NB4 (cell line): ENCODE measurements at places on chromosomes 13 and 19.
A peak's percentile ranks its signal among the peaks of the same experiment; 100 is the strongest.

DNA sequence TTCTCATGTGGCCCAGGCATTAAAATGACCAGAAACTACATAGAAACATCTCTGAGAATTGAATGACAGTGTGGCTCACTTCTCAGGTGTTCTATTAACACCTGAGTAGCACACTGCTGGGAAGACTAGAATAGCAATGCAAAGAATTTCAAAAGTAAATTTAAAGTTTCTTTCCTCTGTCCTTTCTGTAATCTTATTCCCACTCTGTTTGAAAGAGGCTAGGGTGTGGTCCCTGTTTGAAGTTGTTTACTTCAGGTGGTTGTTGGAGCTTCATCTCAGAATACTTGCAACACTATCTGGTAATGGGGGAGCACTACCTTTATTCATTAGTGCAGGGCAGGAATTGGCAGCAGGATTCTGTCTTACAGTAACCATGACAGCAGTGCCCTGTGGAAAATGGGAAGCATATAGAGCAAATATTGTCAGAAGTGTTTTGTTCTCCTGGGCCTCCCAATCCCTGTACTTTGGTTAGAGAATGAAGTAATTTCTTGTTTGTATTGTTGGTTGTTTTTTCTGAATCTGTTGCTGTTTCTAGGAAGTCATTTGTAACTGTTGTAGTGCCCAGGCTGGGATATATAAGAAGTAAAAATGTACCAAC is 1210.2 kb upstream of the ATXN8OS start:
- DNase-seq: no peak

GRCh38 chr19:10116085-10116865 is 3.4 kb downstream of the EIF3G start:
- DNase-seq: no peak

DNA sequence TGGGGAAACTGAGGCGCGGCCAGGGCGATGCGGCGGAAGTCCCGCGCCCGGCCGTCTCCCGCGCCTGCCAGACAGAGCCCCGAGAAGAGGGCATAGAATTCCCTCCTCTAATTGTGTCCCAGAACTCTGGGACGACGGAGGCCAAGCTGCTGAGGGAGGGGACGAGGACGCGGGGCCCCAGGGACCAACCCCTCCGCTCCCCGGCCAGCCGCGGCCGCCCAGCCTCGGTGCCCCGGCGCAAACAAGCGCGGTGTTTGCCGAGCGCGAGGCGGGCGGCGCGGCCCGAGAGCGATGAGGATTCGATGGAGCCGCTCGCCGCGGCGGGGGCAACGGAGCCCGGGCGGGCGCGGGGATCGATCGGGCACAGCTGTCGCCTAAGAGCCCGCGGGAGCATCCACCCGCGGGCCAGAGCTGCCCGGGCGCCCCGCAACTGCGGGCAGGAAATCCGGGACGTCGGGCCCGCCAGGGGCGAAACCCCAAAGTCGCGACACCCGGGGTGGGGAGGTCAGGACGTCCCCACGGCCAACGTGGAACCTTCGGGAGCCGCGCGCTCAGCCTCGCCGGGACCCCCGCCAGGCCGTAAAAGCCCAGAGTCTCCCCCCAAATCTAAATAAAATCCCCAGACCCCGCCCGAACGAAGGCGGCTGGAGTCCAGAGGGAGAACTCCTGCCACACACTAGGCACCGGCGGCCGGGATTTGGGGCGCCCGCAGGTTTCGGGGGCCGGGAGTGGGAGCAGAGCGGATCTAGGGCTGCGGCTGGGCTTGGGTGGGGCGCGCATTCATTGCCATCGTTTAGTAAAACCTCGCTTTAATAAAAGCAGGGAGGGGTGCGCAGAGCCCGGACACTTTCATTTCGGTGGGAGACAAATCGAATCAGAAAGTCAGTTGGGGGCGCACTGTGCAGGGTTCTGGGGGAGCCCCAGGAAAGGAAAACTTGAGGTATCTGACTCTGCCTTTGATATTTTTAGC is 3.6 kb upstream of the ONECUT3 start:
- no peak for DNase-seq

DNA sequence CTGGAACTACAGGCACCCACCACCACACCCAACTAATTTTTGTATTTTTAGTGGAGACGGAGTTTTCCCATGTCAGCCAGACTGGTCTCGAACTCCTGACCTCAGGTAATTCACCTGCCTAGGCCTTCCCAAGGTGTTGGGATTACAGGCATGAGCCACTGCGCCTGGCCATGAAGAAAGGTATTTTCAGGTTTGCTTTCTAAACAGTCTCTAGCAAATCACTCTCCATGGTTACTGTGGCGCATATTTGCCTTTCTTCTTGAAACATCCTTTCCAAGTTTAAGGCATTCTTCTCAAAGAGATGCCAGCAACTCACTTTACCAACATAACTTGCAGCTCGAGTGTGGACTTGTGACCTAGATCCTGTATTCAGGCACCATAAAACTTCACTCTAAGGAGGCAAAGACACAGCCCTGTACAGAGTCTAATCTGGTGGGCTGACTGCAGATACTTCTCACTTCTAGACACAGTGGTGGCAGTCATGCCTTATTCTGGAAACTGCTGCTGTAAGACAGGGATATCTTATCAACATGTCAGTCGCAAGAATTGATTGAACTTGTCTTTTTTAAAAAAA is 461.4 kb upstream of the TSHZ3 start:
- no peak for DNase-seq

- peak; percentile 21 for DNase-seq
These were observed 1.5 kb downstream of the FNDC3A start for GRCh38 chr13:48977286-48977625.

DNA sequence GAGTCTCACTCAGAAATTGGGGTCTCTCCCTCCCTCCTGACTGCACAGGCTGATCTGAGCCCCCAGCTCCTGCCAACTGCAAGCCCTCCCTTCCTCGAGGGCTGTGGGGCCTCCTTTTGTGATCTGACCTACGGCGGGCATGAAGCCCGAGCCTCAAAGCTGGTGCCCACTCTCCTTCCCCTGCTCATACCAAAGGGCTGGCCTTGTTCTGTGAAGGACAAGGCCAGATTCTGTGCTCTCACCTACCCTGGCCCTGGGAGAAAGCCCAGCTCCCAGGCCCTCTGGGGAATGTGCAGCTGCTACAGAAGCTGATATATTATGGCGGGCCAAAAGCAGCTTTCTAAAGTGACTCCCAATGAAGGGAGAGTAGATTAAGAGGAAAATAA is 9.0 kb upstream of the ECH1 start:
- no peak for DNase-seq

DNA sequence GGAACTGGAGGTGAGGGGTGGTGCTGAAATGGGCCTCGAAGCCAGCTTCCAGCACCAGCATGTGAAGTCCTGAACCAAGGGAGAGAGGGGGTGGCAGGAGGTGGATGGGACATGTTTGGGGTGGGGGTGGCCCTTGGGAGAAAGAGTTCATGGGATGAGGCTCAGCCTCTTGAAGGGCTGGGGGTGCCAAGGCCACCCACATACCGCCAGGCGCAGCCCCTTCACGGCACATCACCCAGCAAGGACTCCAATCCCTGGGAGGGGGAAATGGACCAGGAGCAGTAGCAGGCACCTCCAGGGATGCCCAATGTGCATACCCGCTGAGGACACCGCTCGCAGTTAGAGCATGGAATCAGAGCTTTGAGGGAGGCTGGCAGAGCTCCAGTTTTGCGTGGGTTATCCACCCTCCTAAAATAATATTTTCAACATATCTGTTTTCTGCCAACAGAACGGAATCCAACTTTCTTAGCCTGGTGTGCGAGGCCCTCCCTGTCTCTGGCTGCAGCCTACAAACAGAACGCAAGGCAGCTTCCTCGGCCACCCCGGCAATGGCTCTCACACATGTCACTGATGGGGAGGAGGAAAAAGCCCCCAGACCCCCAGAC is 140.5 kb upstream of the VSTM2B start:
- no peak for DNase-seq

GRCh38 chr19:52694921-52695320 is 39.9 kb downstream of the ZNF611 start:
- DNase-seq: no peak

DNA sequence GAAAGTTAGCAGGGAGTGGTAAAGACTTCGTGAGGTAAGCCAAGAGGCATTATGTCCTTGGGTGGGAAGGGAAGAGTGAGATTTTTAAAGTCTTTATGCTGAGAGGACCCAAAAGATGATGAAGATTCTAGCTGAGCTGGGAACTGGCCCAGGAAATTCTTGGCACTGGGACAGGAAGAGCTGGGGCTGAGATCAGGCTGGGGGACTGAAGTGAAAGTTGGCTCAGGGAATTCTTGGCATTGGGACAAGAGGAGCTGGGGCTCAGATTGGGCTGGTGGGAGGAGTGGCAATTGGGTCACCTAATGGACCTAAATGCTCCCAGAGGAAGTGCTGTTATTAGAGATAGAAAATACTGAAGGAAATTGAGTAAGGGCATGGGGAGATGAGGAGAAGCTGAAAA is 8.8 kb downstream of the SCEL start:
- DNase-seq: no peak

DNA sequence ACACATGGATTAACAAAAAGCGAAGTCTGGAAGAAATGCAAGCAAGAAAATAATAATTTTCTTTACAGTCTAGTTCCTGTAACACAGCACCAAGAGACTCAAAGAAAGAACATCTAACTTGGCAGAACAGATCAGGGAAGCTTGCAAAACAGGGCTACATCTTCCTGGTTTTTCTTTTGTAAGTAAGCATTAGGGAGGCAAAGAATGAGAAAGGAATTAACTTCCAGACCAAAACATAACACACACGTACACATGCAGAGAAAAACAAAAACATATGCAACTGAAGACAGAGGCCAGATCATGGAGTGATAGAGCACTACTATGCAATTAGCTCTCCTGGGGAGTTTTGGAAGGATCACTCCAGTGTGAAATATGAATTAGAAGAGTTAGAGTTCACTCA is 120.5 kb downstream of the DIAPH3 start:
- no peak for DNase-seq

DNA sequence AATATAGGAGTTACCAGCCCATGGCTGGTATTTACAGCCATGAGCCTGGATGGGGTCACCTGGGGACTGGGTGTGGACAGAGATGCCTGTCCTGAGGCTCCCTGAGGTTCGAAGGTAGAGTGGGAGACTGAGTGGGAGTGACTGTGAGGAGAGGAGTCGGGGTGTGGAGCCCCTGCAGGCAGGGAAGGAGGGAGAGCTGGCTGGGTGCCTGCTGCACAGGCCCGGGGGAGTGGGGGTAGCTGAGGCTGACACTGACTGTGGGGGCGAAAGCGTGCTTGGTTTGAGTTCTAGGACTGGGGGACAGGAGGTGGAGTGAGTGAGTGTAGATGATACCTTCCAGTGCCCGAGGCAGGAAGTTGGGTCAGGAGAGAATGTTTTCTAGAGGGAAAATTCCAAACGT is 7.1 kb downstream of the RAB11B start:
- no peak for DNase-seq

DNA sequence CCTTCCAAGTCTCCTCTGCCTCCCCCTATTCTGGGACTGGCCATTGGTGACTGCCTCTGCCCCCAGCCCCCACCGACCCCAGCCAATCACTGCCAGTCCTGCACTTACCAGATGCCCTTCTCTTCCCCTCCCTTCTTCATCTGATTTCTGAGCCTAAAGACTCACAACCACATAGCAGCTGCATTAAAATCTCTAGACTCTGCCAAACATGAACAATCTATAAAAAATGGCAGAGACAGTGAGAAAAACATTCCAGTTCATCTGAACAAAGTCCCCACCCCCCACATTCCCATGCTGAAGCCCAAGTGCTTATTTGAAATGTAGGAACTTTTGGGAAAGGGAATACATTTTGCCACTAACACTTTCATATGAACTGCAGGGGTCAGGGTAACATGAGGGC is 60.8 kb downstream of the KCTD12 start:
- no peak for DNase-seq

- no peak for DNase-seq
These were observed 6.6 kb upstream of the ZNF599 start for GRCh38 chr19:34779652-34780051.

DNA sequence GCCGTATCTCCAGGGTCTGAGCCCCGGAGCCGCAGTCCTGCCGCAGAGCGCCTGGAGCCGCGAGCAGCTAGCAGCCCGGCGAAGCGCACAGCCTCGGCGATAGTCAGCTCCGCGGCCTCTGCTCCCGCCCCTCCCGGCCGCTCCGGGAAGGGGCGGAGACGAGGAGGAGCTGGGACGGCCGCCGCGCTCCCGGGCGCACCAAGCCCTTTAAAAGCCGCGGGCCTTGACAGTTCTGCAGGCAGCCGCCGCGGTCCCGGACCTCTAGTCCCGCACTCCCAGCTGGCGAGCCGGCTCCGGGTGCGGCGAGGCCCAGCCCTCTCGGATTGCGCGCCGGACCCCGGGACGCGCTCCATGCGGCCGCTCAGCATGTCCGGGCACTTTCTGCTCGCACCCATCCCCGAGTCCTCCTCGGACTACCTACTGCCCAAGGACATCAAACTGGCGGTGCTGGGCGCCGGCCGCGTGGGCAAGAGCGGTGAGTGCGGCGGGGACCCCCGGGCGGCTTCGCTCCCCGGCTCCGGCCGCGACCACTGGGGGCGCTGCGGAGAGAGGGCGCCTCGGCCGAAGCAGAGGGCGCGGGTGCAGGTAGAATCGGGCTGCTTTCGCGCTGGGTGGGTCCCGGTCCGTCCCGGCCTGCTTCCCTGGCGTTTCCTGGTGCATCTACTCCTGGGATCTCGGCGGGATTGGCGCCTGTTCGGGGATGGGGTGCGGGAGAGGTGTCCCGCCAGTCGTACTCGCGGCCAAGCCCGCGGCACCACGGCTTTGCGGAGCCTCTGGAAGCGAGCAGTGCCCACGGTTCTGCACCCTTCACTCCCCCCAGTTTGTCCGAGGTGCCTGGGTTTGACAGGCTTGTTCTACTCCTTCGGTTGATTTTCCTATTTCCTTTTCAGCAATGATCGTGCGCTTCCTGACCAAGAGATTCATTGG is at the start of gene RASL11A:
RASL11A (plus strand) TSS at position 237 of the 927 bp plus-strand sequence; CDS start at position 352, 115 bp downstream.
- peak; percentile 91 for DNase-seq

- DNase-seq: no peak
These were observed 13.2 kb upstream of the ASF1B start for GRCh38 chr19:14149509-14149994.

DNA sequence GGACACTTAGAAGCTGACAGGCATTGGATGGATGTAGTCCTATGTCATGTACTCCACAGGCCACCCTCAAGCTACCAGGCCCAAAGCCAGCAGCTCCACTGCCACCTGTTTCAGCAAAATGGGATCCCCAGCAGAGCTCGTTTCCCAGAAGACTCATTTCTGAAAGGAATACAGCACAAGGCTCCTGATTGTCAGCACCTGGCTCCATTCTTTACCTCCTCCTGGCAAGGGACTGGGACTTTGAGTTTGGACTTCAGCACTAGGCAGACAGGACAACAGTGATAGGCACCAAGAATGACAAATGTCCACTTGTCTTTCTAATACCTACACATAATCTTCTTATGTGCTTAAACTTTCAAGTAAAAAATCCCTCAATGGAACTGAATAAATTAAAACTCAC is 150.4 kb upstream of the RXFP2 start:
- DNase-seq: no peak

DNA sequence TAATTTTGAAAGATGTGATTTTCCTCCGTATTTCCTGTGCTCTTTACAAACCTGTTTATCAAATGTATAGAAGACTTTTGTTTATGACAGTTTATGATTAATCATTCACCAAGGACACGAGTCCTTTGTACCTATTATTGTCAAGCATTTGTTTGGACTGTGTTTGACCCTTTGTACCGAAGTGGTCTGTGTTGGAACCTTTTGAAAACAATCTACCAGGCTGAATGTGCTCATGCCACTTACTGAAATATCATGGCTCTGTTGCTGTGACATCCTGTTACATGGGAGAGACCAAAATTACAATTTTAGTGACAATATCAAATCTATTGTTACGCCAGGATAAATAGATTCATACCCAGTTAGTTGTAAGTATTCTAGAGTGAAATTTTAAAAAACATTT is 193.6 kb downstream of the IRS2 start:
- no peak for DNase-seq
